ENCODE measurements at places on chromosomes 3 and 15. TPM values are rescaled to one million over a fixed set of nuclear protein-coding genes. Genes with fewer than 3 reads are reported as not detected.

SNRPA1 gene
- 71.6 TPM for total RNA-seq

FBXO40 gene
- 0.23 TPM for total RNA-seq

COL6A6 gene
- total RNA-seq: 0.34 TPM

MOBP gene
- total RNA-seq: not detected

QTRT2 gene
- 41.4 TPM for total RNA-seq

DCLK3 gene
- total RNA-seq: not detected

LRRC2 gene
- total RNA-seq: 0.81 TPM

GRCh38 chr3:56406826-56407515, 61.3 kb downstream of the ERC2 start:
- no peak for DNase-seq

DNA sequence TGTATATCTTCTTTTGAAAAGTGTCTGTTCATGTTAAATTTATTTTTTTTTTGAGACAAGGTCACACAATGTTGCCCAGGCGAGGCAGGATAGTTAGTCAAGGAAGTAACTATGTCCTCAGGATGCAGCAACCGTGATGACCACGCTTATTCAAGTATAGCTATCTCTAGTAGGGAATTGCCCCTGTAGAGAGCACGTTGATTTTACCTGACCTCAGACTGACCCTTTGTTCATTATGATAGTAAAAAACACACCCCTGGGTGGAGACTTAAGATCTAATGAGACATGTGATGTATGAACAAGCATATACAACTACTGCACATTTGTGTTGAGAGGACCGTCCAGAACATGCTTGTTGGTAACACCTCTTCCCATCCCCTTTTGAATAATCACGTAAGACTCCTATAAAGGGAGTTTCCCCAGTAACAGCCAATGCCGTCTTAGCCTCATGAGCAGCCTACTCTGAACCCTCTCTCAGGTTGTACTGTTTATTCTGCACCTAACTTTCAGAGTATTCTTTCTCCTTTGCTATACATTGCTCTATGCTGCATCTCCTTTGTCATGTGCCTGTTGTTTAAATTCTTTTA, 32.9 kb downstream of the ZNF621 start:
- no peak for DNase-seq

DNA sequence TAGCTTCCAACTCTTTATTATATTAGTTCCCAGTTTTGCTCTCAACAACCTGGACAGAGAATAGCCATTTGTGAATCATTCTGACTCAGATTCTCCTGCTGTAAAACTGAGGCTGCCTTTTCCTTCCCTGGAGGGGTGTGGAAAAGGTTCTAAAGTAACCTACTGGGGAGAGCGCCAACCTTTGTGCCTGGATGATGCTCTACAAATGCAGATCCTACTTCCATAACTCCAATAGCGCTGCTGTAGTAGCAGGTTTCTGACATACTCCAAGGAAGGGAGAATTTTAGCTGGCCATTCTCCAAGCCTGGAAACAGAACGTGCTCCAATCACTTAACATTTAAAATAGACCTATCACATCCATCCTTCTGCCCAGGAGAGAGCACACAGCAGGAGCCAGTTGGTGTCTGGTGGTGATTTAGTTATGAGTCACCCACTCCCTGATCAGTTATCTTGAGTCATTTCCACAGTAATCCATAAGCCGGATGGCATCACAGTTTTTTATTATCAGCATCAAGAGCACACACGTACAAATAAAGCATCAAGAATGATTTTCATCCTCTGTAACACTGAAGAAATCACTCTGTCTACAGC, 38.3 kb downstream of the MYH15 start:
- DNase-seq: no peak

DNA sequence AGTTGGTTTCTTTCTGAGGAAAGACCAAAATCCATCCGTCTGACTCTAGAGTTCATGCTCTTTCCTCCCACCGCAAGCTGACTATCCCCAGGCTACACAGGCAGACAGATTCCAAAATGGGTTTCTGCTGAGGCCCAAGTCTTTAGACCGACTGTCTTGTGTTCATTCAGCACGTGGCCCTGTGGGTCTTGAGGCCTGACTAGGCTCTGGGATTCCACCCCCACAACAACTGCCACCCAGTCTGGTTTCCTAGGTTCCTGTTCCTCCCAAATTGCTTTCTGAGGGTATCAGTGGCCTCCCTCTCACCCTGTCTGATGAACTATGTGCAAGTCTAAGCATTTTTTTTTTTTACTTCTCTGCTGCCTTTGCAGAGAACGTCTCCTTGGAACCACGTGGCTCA, 67.7 kb downstream of the CYP19A1 start:
- no peak for DNase-seq

GRCh38 chr3:159854500-159855124, 134.0 kb upstream of the IL12A start:
- DNase-seq: no peak

DNA sequence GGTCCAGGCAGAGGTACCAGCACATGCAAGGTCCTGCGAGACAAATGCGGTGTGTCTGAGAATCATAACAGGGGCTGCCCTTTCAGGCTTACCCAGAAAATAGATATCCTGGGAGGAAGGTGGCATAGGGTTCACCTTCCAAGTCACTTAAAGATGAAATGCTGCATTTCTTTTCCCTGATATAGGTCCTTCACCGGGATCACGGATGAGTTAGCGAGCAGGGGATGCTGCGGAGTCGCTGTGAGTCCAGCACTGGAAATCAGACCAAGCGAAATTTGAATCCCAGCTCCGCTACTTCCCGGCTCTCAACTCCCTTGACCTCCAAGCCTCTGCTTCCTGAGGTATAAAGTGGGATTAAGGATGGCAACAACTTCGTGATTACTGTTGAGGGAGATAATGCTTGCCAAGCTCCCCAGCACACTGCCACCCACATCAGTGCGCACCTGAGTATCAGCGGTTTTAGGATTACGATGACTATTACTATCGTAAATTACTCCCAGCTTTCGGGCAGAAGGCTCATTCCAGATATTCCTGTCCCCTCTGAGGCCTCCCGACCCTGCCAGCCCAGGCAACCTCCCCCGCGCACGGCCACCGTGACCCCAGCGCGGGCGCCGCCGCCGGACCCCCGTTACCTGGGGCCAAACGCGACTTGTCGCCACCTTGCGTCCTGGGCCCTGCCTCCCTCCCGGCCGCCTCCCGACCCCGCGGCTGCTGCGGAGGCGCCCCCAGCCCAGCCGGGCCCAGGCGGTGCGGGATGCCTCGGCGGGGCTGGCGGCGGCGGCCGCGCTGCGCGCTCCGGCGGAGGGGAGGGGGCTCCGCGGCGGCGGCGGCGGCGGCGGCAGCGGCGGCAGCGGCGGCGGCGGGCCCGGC, 589 bp upstream of the GPR27 start:
- DNase-seq: no peak

- DNase-seq: no peak
These were observed 204.8 kb upstream of the IGF1R start for GRCh38 chr15:98443526-98443925.

- no peak for DNase-seq
These were observed 29.0 kb downstream of the TMEM45A start for GRCh38 chr3:100521439-100521845.

DNA sequence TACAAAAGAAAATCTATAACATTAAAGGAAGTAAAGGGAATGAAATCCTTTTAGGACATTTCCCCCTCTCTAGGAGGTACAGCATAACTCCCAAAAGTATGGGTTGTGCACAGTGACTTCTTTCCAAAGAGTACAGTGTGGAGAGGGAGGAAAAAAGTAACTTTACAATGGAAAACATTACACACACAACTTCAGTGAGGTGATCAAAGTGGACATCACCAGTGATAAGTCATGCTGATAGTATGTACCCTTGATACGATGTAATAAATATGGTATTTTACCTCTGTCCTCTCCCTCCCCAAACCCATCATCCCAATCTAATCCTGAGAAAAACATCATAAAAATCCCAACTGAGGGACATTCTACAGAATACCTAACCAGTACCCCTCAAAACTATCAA, 10.8 kb downstream of the PLD1 start:
- no peak for DNase-seq

All from ureter (tissue), 1 donor.